Spleen (tissue), 13 donors: ENCODE measurements at places on chromosomes 4 and X. TPM values are rescaled to one million over a fixed set of nuclear protein-coding genes. Genes with fewer than 3 reads are reported as not detected.

TEX13C gene
- total RNA-seq: not detected

ARHGEF38 gene
- total RNA-seq: not detected

DGKK gene
- not detected for total RNA-seq

FABP2 gene
- total RNA-seq: 0.26 TPM

GALNT7 gene
- total RNA-seq: 21.1 TPM

CYP2U1 gene
- 14.0 TPM for total RNA-seq

CLDN2 gene
- total RNA-seq: not detected

NR3C2 gene
- total RNA-seq: 13.6 TPM

NEXMIF gene
- total RNA-seq: 1.3 TPM

FRMD7 gene
- total RNA-seq: 0.46 TPM
